Activated CD4-positive, CD25-positive, alpha-beta regulatory T cell treated with anti-CD3 and anti-CD28 coated beads, Interleukin-2, amount 50 U/mL, for 16 hours (primary cell): ENCODE measurements at places on chromosomes 11 and 22.

DNA sequence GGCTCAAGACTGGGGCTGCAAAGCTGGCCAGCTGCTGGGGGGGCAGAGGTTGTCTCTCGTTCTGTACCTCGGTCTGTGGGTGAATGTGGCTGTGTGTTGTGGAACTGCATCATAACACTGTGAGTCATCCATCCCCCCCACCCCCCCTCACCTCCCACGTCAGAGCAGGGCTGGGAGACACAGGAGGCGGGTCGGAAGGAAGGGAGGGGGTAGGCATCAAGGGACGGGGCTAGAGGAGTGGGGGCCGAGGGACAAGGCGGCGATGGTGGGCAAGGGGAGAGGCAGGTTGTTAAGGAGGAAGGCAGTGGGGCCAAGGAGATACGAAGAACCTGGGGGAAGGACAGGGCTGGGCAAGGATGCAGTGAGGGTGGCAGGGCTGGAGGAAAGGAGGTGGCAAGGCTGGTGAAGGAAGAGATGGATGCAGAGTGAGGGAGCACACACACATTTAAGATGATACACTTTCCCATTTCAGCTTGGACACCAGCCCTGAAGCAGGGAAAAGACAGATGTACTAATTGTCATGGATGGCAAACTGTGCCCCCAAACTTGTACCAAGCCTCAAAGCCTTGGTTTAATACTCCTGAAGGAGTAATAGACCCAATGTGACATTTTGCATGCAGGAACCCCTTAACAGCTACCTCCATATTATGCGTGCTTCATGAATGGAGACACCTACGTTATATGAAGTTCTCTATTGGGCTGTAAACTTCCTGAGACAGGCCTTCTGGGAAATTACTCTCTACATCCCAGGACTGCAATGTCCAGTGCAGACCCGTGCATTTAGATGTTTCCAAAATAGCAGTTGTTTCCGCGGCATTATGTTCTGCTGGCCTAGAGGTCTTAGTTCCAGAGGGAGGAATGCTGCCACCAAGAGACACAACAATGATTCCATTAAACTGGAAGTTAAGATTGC is at the start of gene YPEL4:
Gene YPEL4, minus strand, starts transcription at position 87 of the 913 bp plus-strand sequence. CDS start 2,805 bp downstream, outside the sequence.
- peak; percentile 34 for DNase-seq

DNA sequence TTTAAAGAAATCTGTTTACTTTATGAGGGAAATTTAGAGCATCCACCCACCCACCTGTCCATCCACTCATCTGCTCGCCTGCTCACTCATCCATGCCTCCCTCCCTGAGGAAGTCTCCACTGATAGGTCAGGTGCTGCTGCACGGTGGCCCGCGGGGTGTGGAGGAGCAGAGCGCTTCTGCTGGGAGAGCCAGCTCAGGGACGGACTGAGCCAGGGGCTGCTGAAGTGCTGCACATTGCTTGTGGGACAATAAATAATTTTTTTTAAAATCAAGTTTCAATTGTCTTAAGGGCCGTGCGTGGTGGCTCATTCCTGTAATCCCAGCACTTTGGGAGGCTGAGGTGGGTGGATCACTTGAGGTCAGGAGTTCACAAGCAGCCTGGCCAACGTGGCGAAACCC is 148.9 kb downstream of the TBC1D22A start:
- no peak for DNase-seq

GRCh38 chr11:17396598-17397310 is 8.3 kb upstream of the KCNJ11 start:
- DNase-seq, result no peak

GRCh38 chr11:119643212-119643875 is 85.7 kb downstream of the NECTIN1 start:
- DNase-seq, result no peak

DNA sequence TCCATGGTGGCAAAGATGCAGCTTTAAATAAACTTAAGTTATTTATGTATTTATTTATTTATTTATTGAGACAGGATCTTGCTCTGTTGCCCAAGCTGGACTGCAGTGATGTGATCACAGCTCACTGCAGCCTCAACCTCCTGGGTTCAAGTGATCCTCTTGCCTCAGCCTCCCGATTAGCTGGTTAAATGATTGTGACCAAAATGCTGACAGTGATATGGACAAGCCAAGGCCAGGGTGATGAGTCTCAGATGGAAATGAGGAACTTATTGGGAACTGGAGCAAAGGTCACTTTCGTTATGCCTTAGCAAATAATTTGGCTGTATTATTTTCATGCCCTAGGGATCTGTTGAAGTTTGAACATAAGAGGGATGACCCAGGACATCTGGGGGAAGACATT is 9.3 kb upstream of the LRP5 start:
- DNase-seq, result no peak

GRCh38 chr11:69545976-69546617 is 64.6 kb downstream of the LINC01488 start:
- DNase-seq, result no peak

DNA sequence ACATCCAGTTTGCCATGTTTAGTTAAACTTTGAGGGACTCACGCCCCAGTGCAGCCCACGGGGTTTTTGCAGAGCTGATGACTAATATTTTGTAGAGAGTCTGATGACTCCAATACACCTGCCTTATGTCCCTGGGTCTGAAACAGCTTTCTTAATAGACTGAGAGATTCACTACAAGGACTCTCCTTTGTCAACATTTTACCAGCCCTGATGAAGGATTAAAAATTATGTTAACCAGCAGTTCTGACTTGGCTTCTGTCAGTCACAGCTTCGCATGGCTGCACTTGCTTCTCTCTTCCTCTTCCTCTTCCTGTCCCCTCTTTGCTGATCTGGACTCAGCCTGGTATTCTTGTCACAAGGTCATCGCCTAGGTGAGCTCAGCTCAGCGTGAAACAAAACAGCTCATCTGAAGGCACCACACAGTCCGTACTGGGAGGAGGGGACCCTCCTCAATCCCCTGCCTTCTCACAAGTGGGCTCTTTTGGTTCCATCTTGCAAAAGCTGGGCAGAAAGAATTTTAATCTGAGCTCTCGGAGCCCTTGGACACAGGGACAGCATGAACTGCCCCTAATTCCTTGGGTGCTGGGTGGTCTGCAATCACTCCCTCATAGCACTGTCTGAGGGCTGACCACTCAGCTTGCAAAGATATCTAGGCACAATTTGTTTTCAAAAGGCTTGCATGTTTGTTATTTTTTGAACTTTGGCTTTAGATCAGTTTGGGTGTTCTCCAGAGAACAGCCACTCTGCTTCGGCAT is 38.1 kb upstream of the POU2AF1 start:
- no peak for DNase-seq

GRCh38 chr11:24134879-24135589 is 361.8 kb upstream of the LUZP2 start:
- no peak for DNase-seq

DNA sequence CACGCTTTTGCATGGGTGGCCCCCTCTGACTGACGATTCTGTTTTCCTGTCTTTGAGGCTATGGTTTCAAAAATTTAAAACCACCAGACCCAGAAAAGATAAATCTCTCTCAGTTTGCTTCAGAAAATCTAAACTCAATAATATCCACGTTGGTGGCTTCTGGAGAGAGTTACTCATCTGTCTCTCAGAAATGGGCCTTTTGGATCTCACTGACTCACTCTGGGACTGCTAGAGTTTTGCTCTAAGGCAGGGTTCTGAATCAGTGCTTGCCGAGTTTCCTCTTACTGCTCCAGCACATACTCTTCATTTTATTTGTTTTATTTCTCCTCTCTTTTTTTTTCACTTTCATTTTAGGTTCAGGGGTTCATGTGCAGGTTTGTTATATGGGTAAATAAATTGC is 305.7 kb downstream of the BLID start:
- DNase-seq, result no peak

DNA sequence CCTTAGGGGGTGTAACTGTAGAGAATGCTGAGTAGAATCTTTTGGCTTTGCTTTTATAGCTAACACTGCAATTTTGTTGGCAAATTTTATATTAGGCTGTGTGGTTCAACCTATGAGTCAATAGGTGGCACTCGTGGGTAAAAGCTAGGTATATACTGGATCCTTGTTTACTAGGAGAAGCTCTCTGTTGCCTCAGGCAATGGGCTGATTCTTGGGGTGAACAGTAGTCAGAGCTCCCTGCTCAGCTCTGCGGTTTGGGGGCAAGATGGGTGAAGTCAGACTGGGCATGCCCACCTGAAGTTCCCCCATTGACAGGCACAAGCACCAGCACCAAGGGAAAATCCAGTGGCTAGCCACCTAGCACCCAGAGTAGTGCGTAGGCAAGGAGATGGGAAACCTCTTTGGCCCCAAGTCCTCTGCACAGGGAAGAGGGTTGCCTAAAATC is 238.7 kb downstream of the FAM181B start:
- DNase-seq, result no peak

DNA sequence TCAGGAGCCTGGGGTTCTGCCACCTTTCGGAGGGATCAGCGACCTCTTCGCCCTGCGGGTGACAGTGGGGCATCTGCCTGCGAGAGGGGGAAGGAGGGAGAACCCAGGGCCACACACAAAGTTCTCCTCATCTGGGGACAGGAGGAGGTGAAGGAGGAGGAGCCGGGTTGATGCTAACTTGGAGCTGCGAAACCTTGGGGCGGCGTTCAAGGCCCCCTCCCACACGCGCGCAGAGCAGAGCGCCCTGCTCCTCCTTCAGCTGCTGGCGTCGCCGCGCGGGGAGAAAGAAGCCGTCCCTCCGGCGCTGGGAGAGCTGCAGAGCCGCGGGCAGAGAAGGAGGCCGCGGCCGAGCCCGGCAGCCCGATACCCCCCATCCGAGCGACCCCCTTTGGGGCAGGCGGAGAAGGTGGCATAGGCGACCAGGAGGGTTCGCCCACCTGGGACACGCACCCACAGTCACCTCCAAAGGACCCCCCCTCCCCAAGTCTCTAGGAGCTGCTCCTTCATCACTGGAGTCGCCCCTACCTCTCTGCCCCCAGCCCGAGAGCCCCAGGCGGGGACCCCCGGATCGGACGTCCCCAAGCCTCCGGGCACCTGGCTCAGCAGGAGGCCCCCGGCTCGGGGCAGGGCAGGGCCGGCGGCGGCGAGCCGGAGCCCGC is at the start of gene RASD2:
Gene RASD2, plus strand, starts transcription at position 237 of the 659 bp plus-strand sequence. CDS start 5,979 bp downstream, outside the sequence.
- no peak for DNase-seq

GRCh38 chr11:1761857-1762536 is 1.7 kb downstream of the CTSD start:
- DNase-seq, result no peak

DNA sequence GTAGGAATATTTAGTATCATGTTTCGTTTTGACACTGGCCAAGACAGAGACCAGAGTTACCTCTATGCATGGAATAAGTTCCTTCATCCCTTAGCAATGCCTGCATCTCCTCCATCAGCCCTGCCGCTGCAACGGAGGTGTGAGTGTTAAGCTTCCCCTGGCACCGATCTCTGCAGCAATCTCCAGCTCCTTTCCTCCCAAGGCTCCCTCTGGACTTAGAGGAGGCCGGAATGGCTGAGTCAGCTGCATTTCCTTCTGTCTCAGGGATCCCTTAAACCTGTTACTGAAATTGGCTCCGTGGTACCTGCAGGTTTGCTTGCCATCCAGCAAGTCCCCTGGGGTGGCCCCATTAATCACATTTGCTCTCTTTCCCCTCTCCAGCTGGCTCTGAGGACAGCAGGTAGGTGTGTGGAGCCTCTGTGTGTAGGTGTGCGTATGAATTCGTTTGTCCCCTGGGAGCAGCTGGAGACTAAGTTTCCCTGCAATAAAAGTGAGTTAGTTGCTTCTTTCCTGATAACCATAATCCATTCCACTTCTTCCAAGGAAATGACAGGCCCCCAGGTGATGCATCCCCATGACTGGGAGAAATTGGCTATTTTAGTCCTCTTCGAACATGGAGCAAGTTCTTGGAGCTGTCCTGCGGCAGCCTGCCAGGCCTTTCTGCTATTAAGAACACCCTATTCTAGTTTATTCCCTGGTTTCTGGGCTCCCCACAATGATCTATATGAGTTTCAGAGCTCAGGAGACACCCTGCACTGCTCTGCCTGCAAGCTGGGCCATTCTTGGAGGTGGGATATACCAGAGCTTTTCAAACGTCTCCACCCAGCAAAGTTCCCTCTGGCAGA is 457.2 kb upstream of the CADM1 start:
- no peak for DNase-seq

GRCh38 chr11:120978701-120979100 is 45.2 kb upstream of the TBCEL start:
- DNase-seq, result no peak

GRCh38 chr11:74085542-74085892 is 76.6 kb upstream of the UCP3 start:
- DNase-seq, result no peak

GRCh38 chr11:71399341-71399740 is 48.9 kb downstream of the DHCR7 start:
- DNase-seq, result no peak

- no peak for DNase-seq
Measured at GRCh38 chr11:65503368-65503948, 4.6 kb downstream of the MALAT1 start.

DNA sequence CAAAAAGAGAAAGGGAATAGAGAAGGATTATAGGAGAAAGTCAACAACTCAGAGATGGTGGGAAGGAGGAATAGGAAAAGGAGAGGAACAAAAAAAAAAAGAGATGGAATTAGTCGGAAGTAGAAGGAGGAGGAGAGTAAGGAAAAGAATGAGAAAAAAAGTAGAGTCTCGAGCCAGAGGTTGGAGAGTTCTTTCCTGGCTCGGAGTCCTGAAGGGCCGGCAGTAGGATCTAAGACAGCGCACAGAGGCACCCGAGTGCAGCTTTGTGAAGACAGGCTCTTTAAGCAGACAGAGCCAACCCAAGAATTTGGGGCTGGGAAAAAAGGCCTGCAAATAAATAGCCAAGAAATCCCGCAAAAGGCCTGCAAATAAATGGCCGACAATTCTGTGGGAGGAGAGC is 170.4 kb upstream of the CCDC90B start:
- DNase-seq, result no peak

GRCh38 chr22:25021976-25022711 is 69.6 kb downstream of the KIAA1671 start:
- DNase-seq, result no peak

GRCh38 chr22:47549741-47550340 is 787.4 kb downstream of the TBC1D22A start:
- no peak for DNase-seq

- DNase-seq, result no peak
Measured at GRCh38 chr11:89168396-89168795, 9.3 kb upstream of the TYR start.

DNA sequence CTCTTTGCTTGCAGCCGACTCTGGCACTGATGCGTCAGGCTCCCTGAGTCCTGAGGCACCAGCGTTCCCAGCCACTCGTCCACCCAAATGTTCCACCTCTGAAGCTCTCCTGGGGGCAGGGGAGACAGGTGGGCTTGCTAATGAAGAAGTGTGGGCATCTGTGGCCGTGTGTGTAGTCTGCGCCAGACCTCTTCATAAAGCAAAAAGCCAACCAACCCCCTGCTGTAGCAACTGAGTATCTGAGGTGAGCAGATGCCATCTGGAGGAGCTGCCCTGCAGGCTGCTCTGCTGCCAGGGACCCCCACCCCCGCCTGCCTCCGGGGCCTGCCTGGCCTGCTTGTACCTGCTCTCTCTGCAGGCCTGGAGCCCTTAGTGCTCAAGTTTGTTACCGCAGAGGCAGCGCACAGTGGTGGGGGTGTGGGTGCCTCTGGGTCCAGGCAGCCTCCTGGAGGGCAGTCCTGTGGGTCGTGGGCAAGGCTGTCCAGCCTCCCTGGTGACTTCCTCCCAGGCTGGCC is 272.5 kb downstream of the TBC1D22A start:
- DNase-seq, result no peak

- DNase-seq, result no peak
Measured at GRCh38 chr11:64619811-64620380, 28.9 kb downstream of the SLC22A12 start.
